ENCODE measurements at places on chromosomes 7 and 10.

DNA sequence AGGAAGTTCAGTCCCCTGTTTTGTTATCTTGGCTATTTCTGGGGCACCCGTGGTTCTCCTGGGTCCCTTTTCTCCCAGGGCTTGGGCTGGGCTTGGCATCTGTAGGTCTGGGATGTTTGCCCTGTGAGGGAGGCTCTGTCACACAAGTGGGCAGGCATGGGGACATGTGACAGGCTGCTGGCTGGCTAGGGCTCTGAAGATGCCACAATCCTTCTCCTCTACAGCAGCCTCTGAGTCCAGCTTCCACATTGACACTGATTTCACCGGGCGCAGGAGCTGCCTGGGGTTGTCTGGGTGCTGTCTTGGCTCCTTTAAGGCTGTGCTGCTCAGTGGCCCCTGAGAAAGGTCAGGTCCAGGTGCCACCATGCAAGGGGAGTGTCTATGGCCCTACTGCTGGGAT, 37.4 kb upstream of the ZNF716 start:
- DNase-seq: no peak

- no peak for DNase-seq
These were observed 227.4 kb downstream of the TCERG1L start for GRCh38 chr10:131083915-131084790.

GRCh38 chr7:867406-868188, 8.8 kb upstream of the GET4 start:
- no peak for DNase-seq

- DNase-seq: no peak
These were observed 46.2 kb downstream of the PARP12 start for GRCh38 chr7:140016540-140016939.

DNA sequence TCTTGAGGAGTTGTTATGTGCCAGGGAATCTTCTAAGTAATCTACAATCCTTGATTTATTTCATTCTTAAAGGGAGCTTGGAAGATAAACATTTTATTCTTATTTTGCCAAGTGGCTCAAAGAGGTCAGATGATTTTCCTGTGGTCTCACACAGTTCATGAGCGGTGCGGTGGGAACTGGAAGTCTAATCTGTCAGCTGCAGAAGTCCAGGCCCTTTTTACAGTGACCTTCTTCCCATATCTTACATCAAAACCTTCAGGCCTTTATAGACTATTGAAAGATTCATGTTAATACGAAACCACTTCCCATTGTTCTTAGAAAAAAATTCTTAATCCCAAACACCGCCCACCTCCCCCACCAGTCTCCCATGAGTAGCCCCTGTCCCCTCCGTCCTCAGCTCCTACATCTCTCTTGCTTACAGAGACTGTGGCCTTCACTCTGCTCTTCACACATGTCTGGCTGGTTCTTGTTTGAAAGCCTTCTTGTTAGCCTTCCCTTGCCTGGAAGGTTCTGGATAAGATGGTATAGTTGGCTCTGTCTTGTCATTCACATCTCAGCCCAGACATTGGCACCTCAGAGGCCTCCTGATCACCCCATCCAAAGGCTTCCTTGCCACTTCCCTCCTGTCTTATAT, 61.5 kb downstream of the ITGA8 start:
- DNase-seq: no peak

DNA sequence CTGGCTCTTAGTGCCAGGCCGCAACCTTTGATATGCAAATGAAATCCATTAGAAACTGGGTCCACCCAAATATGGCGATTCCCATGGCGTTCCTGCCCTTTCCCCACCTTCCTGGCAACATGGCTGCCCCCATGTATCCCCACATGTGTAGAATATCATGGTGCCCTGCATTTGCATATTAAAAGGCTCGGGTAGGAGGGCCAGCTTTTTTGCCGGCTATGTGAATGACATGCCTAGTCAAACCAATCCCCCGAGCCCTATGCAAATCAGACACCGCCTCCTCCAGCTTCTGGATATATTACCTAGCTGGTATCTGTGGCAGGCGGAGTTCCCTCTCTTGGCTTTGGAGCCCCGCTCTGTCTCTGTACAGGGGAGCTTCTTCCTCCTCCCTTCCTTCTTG, 18.3 kb downstream of the MMS19 start:
- DNase-seq: no peak
